ENCODE measurements at places on chromosomes 7 and 10.

DNA sequence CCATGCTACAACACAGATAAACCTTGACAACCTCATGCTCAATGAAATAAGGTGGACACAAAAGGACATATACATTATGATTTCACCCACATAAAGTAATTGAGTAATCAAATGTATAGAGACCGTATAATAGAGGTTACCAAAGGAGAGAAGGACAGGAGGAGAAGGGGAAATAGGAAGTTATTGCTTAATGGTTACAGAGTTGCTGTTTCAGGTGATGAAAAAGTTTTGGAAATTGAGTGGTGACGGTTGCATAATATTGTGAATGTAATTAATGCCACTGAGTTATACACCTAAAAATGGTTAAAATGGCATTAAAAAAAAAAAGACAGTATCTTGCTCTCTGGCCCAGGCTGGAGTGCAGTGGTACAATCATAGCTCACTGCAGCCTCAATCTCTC, 1.5 kb upstream of the OGDH start:
- no peak for DNase-seq

DNA sequence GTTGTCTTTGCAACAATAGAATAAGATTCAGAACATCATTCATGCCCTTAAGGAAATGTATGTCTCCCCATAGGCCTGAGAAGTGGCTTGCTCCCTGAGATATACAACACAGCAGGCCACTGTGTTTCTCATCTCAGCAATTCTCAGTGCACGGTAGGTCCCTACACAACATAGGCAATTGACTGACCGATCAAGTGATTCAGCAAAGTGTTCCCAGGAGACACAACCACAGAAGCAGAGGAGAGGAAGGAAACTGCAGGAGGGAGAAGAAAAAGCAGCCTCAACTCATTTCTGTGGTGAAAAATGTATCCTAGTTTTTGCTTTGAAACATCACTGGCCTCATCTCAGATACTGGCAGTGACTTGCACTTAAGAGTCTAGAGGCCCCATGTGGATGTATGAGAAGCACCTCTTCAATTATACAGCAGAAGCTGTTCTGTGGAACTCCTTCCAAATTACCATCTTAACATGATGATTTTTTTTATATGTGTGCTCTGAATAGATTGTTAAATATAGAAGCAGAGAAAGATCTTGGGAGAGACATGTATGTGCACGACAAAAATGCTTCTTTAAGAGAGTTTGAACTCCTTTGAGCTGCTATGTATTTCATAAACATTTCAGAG, 306.8 kb downstream of the XPNPEP1 start:
- DNase-seq, result peak; percentile 54

GRCh38 chr10:100737355-100738054, 7.9 kb upstream of the PAX2 start:
- peak; percentile 14 for DNase-seq

DNA sequence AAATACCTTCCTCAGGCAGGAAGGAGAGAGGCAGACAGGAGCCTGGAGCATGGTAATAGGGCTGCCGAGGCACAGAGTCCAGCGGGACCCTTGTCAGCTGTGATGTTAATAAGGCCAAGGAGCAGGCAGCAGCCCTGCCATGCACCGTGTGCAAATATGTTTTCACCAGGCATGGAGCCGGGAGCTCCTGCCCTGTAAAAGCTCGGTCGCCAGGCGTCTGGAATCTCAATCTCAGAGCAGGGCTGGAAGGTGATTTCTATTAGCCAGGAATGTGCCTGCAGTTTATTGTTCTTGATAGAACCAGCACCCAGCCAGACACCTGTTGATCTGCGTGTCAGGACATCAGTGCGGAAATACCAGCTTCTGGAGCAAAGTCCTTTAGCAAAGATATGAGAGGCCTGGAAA, 469.8 kb downstream of the GLRX3 start:
- no peak for DNase-seq

GRCh38 chr7:79221211-79221610, 232.3 kb downstream of the MAGI2 start:
- no peak for DNase-seq

DNA sequence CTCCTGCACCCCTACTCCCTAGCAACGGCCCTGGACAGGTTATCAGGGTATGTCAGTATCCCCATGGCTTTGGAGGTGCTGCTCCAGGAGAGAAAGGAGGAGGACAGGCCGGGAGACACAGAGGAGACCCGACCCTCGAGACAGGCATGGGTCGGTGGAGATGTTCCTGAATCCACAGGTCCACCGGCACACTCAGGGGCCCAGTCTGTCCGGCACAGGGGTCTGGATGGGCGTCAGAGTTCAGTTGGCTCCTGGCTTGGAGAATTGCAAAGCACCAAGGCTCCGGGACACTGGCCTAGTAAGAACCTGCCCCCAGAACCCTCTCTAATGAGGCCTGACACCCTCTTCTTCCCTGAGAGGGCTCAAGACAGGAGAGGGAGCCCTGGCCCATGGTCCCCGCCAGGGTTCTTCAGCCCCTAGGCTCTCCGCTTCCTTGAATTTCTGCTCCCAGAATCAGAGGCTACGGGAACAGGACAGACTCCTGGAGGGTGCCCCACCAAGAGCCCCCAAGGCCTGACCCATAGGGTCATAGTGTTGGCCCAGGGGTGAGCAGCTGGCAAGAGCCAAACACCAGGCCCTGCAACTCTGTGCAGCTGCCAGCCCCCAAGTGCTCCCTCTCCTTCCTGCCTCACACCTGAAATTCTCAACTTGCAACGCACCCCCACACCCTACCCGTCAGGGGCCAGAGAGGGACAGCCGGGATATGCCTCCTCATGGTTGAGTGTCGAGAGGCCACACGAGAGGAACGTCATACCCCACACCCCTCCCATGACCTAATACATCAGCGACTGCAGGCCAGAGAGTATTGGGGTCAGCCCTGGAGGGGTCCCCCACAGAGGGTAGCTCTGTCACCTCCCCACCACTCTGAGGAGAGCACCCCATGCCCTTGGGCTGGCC, 5.5 kb upstream of the IRF5 start:
- no peak for DNase-seq

GRCh38 chr10:38127812-38128211, 33.7 kb downstream of the ZNF37A start:
- no peak for DNase-seq

DNA sequence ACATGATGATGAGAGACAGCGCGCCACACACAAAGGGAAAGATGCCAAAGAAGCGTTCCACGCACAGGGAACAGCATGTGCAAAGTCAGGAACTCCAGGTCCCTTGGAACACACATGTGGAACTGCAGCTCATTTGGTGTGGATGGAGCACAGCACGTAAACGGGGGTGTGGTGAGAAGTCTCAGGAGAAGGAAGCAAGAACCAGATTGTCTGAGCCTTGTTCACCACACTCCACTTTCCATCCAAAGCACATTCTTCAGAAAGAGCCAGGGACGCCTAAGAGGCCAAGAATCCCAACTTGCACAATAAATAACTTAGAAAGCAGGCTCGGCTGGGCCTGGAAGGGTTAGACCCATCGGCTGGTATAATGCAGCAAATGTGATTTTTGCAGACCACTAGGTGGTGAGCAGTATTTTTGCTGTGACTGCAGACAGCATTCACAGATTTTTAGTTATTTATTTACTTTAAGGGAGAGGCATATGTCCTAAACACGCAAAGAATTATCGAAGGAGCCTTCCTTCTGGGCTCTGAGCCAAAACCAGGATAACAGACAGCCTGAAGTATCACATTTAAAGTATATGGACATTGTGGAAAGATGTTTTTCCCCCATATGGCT, 27.9 kb upstream of the ASCC1 start:
- no peak for DNase-seq

- no peak for DNase-seq
Observed at GRCh38 chr10:14584661-14585060, 190.0 kb downstream of the FAM107B start.
